ENCODE measurements at places on chromosomes 11 and 22. TPM values are rescaled to one million over a fixed set of nuclear protein-coding genes. Genes with fewer than 3 reads are reported as not detected.

PKDREJ gene
- 0.09 TPM for total RNA-seq

PACSIN3 gene
- 37.8 TPM for total RNA-seq

FGF19 gene
- not detected for total RNA-seq

CAPN5 gene
- total RNA-seq = 30.4 TPM

CD3E gene
- total RNA-seq = not detected

GRM5 gene
- total RNA-seq = under 0.01 TPM

ARAP1 gene
- total RNA-seq = 229 TPM

SNX32 gene
- 4.0 TPM for total RNA-seq

CHRDL2 gene
- 0.17 TPM for total RNA-seq

P2RY2 gene
- not detected for total RNA-seq

CHADL gene
- total RNA-seq = 1.5 TPM

CALCA gene
- not detected for total RNA-seq

OR51B4 gene
- not detected for total RNA-seq

OR52N2 gene
- not detected for total RNA-seq

UBQLN3 gene
- 0.16 TPM for total RNA-seq

OR52H1 gene
- 0.63 TPM for total RNA-seq

RTN4RL2 gene
- under 0.01 TPM for total RNA-seq

RASSF10 gene
- not detected for total RNA-seq

TAGLN gene
- 63.5 TPM for total RNA-seq

CENPM gene
- 1.9 TPM for total RNA-seq

ZBTB16 gene
- 0.34 TPM for total RNA-seq

NLRP6 gene
- under 0.01 TPM for total RNA-seq

WNT11 gene
- not detected for total RNA-seq

SLC22A6 gene
- not detected for total RNA-seq

SEC14L6 gene
- total RNA-seq = 0.16 TPM

GLB1L2 gene
- not detected for total RNA-seq

PATE4 gene
- total RNA-seq = not detected

LRRN4CL gene
- total RNA-seq = 36.9 TPM

SOX6 gene
- 0.32 TPM for total RNA-seq

FAT3 gene
- under 0.01 TPM for total RNA-seq

C11orf97 gene
- total RNA-seq = not detected

SHANK3 gene
- 0.43 TPM for total RNA-seq

ARVCF gene
- total RNA-seq = 10.7 TPM

TRIM68 gene
- total RNA-seq = 10.5 TPM

OR52I1 gene
- not detected for total RNA-seq

RASL10A gene
- total RNA-seq = not detected

OR10S1 gene
- total RNA-seq = not detected

OSBPL5 gene
- total RNA-seq = 42.9 TPM

OR56A1 gene
- total RNA-seq = under 0.01 TPM

HBG1 gene
- total RNA-seq = not detected

C22orf31 gene
- not detected for total RNA-seq

CTSW gene
- not detected for total RNA-seq

SLC7A4 gene
- 0.16 TPM for total RNA-seq

COPB1 gene
- 263 TPM for total RNA-seq

MAPK8IP1 gene
- total RNA-seq = 9.4 TPM

NRXN2 gene
- 1.0 TPM for total RNA-seq

PRAME gene
- total RNA-seq = not detected

GGTLC2 gene
- total RNA-seq = not detected

Measured in bronchial smooth muscle cell (primary cell).